ENCODE measurements at places on chromosomes 7 and 10. TPM values are rescaled to one million over a fixed set of nuclear protein-coding genes. Genes with fewer than 3 reads are reported as not detected.

The PRSS37 gene
- not detected for total RNA-seq

The SPDYE17 gene
- total RNA-seq, result not detected

The NOS3 gene
- 9.8 TPM for total RNA-seq

The ITPRID1 gene
- total RNA-seq, result not detected

The RBM48 gene
- 16.8 TPM for total RNA-seq

The FZD8 gene
- 1.0 TPM for total RNA-seq

The CALHM1 gene
- total RNA-seq, result not detected

The EMX2 gene
- not detected for total RNA-seq

The MBLAC1 gene
- 2.8 TPM for total RNA-seq

The CYP26C1 gene
- not detected for total RNA-seq

The BTBD16 gene
- total RNA-seq, result not detected

The PLCE1 gene
- total RNA-seq, result 0.02 TPM

The HECTD2 gene
- total RNA-seq, result 8.2 TPM

The CTAGE15 gene
- total RNA-seq, result 1.5 TPM

- DNase-seq, result no peak
Observed at GRCh38 chr7:22611758-22612079, 111.7 kb upstream of the STEAP1B start.

DNA sequence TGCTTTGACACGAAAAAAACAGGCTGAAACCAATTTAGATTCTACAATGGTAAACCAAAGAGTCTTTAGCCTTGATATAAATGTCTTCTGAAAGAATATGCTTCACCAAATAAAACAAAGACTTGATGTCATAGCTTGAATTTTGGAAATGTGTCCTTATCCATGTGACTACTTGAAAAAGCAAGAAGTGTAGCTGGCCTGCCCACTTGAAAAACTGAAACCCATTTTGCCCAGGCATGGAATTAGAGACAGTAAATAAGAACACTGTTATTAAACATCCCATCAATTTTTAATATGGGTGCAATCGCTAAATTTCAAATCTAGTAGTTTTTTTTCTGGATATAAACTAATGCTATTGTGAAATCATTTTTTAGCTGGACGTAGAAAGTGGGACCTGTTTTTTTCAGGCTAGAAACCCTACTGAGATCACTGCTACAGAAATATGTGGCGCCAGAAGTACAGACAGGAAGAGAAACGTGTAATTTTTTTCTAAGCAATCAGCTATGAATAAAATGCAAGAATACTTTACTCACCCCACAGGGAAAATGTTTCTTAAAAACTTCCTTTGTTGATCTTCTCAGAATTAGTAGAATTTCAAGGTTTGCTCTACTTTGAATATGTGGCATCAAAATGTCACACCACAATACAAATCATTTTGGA lies 56.7 kb downstream of the PIP4K2A start:
- DNase-seq, result no peak

- no peak for DNase-seq
Observed at GRCh38 chr10:122261584-122261983, 9.5 kb upstream of the BTBD16 start.

GRCh38 chr7:43869867-43870240 lies 537 bp upstream of the MRPS24 start:
- no peak for DNase-seq

- no peak for DNase-seq
Observed at GRCh38 chr10:101832325-101832771, 11.3 kb downstream of the KCNIP2 start.

DNA sequence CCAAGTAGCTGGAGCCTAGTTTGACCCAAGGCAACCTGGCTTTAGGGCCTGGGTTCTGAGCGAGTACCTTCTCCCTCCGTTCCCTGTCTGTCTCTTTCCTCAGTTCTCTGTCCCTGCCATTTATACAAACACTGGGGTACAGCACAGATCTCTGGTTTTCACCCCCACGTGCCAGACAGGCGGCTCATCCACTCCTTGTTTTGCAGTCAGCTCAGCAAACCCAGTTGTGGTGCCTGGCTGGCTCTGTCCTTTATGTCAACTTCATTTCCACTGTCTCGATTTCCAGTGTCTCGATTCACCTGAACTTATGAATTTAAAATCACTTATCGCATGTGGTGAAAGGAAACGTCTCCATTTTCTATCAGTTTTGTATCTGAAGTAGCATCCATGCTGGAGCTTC lies 230.8 kb downstream of the FRMD4A start:
- DNase-seq, result no peak

DNA sequence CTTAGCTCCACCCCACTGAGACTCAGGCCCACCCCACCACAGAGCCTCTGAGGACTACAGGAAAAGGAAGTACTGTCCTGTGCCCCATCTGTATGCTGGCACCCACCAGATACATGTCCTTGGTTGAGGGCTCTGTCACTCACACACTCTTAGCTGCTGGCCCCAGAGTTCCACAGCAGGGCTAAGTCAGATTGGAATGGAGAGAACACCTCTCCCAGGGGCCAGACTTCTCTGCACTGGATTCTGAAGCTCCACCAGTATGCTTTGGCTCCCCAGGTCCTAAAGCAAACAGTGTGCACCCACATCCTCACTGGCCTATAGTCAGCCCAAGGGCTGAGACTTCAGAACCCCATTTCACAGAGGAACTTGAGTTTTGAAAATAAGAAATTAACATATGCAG lies 103.2 kb upstream of the PPP2R2D start:
- no peak for DNase-seq

DNA sequence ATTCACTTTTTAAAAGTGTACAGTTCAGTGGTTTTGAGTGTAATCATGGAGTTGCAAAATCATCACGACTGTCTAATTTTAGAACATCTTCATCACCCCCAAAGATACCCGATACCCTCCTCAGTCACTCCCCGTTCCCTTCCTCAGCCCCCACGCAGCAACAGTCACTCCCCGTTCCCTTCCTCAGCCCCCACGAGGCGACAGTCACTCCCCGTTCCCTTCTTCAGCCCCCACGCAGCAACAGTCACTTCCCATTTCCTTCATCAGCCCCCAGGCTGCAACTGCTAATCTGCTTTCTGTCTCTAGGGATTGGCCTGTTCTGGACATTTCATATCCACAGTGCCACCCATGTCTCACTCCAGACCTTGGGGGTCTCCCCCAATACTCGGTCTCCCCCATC lies 161.6 kb upstream of the PPP2R2D start:
- no peak for DNase-seq

- DNase-seq, result no peak
Observed at GRCh38 chr7:95269640-95270039, 54.7 kb downstream of the PON1 start.

- DNase-seq, result no peak
Observed at GRCh38 chr10:26391701-26392695, 46.1 kb upstream of the APBB1IP start.

- no peak for DNase-seq
Observed at GRCh38 chr10:92590623-92591549, 2.0 kb upstream of the KIF11 start.

DNA sequence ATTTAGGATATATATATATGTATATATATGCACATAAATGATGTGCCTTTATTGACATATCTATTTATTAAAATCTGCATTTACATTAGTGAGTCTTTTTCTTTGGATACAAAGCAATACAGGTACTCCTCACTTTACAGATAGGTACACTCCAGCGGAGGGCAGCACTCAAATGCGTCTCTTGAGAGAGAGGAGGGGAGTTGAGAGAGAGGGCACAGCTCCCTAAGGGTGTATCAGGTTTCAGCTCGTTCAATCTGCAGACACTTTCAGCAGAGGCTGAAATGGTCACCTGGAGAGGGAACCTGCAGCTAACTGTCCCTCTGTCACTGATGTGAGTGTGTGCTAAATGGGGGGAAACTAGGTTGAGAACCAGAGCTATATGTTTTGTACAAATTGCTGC lies 21.5 kb downstream of the C10orf53 start:
- no peak for DNase-seq

DNA sequence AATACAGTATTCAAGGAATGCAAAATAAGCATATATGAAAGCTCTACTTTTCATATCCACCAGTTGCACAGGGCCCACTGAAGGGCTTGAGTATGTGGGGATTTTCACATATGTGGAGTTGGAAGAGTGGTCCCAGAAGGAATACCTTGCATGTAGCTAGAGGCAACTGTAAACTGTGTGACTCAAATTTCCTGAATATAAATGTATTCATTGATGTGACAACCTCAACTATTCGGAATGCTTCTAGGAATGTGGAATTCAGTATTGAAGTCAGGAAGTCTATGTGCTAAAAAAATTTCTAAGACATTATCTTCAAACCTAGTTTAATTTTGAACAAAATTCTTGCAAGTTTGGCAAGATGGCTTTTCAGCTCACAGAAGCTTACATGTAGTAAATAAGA lies 695.5 kb upstream of the SEMA3D start:
- DNase-seq, result no peak

DNA sequence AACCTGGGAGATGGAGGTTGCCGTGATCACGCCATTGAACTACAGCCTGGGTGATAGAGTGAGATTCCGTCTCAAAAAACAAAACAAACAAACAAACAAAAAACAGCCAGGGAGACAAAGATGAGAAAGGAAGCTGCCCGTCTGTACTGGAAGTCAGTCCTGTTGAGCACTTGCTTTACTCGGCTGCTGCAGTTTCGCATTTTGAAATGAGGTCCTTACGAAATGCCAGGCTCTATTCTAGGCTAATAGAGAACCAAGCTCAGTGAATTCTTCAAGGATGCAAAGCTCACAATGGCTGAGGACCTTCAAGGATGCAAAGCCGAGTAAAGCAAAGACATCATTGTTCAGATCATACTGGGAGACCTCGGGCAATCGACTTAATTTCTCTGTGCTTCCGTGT lies 333.3 kb downstream of the CALN1 start:
- DNase-seq, result no peak

GRCh38 chr10:126686268-126686667 lies 15.8 kb upstream of the C10orf90 start:
- no peak for DNase-seq

- DNase-seq, result no peak
Observed at GRCh38 chr7:126696256-126697038, 556.3 kb downstream of the GRM8 start.

GRCh38 chr10:18860631-18861240 lies 187.9 kb upstream of the MALRD1 start:
- no peak for DNase-seq

DNA sequence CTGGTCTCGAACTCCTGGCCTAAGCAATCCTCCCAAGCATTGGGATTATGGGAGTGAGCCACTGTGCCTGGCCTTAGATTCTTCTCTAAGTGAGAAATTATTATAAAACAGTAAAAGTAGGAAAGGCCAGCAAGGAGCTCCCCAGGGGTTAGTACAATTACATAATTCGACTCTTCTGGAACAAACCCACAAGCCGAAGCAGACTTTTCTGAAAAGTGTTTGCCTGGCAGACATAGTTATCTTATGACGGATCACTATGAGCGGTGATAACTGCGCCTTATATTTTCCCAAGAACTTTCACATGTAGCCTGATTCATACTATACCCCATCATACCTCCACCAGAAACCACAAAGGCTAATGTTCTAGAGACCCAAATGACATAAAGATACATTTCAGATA lies 30.2 kb upstream of the SH3PXD2A start:
- DNase-seq, result no peak

GRCh38 chr7:16774294-16774693 lies 20.7 kb downstream of the TSPAN13 start:
- DNase-seq, result no peak

- no peak for DNase-seq
Observed at GRCh38 chr7:135930565-135931461, 46.3 kb downstream of the MTPN start.

- no peak for DNase-seq
Observed at GRCh38 chr7:81031996-81032395, 113.1 kb upstream of the SEMA3C start.

GRCh38 chr7:112421666-112422486 lies 28.4 kb upstream of the IFRD1 start:
- DNase-seq, result no peak

- DNase-seq, result no peak
Observed at GRCh38 chr7:116377721-116378120, 121.8 kb upstream of the CAV2 start.

GRCh38 chr7:31734456-31734855 lies 47.4 kb downstream of the PPP1R17 start:
- DNase-seq, result no peak

GRCh38 chr7:112958775-112959174 lies 127.9 kb downstream of the GPR85 start:
- DNase-seq, result no peak

DNA sequence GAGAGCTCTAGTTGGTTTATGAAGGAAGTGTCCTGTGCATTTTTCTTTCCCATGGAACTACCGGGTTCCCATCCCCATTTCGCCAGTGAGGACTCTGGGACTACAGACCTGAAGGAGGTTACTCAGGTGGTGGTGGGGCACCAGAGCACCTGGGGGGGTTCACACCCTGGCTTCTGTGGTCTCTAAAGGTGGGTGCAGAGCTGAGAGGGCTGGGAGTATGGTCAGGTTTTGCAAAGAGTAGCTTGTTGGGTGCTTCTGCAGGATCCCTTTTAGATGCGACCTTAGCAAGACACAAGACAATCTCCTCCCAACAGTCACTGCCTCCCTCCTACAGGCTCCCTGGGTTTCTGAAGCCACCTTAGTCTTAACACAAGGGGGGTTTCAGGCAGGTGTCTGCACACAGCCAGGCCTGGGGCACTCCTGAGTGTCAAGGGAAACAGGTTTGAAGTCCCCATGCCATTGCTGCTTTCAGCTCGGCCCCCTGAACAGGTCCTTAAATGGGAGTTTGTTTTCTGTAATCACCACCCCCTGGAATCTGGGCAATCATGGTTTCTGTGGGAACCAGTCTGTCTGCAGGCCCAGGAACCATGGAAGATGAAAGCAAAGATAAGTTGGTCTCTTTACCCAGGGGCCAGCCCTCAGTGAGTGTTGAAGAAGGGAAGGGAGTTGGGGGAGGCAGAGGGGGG lies 9.9 kb upstream of the CXCL12 start:
- no peak for DNase-seq

- no peak for DNase-seq
Observed at GRCh38 chr7:36811807-36812206, 87.5 kb upstream of the AOAH start.

- no peak for DNase-seq
Observed at GRCh38 chr10:101558204-101558603, 29.9 kb downstream of the POLL start.
